Coronary artery (tissue), 2 donors: ENCODE measurements at places on chromosomes 2 and 18.

GRCh38 chr2:106944215-106944614 lies 58.2 kb upstream of the ST6GAL2 start:
- no peak for DNase-seq

DNA sequence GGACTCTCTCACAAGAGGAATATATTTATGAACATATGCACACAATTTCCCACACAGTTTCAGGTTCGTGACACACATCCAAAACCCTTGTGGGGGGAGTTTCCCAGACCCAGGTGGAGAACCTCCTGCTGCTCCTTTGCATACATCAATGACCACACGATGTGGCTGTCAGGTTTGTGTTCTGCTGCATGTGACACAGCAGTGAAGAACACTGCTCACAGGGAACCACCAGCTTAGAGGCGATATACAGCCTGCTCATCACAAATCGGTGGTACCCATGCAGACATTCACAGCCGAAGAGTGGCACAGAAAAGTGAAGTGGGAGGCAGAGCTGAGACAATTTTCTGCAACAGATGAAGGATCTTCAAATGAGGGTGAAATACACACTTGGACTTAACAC lies 175.6 kb upstream of the ZFP36L2 start:
- no peak for DNase-seq

DNA sequence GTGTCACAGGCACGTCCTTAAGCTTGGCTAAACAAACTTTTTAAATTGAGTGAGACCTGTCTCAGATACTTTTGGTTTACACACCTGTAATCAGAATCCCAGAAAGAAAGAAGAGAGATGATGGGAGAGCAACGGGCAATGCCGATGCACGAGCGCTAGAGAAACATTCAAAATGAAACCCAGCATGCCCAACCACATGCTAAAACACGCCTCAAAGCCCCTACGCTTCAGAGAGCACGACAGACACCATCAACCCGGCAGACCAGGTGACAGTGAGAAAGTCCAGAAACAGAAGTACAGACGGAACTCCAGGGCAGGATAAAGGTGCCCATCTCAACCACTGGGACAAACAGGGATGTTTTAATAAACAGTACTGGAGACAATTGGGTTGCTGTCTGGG lies 85.5 kb downstream of the HDAC4 start:
- DNase-seq = no peak

GRCh38 chr2:34096562-34097171 lies 497.6 kb upstream of the FAM98A start:
- no peak for DNase-seq

GRCh38 chr2:225008179-225008856 lies 34.0 kb downstream of the DOCK10 start:
- DNase-seq = no peak

- no peak for DNase-seq
These were observed at the start of gene DAW1 for GRCh38 chr2:227871375-227871791. Gene DAW1 (plus strand): TSS chr2:227871631. CDS start chr2:227871690, 59 bp downstream.

GRCh38 chr2:119282146-119282995 lies 58.7 kb downstream of the STEAP3 start:
- DNase-seq = no peak

DNA sequence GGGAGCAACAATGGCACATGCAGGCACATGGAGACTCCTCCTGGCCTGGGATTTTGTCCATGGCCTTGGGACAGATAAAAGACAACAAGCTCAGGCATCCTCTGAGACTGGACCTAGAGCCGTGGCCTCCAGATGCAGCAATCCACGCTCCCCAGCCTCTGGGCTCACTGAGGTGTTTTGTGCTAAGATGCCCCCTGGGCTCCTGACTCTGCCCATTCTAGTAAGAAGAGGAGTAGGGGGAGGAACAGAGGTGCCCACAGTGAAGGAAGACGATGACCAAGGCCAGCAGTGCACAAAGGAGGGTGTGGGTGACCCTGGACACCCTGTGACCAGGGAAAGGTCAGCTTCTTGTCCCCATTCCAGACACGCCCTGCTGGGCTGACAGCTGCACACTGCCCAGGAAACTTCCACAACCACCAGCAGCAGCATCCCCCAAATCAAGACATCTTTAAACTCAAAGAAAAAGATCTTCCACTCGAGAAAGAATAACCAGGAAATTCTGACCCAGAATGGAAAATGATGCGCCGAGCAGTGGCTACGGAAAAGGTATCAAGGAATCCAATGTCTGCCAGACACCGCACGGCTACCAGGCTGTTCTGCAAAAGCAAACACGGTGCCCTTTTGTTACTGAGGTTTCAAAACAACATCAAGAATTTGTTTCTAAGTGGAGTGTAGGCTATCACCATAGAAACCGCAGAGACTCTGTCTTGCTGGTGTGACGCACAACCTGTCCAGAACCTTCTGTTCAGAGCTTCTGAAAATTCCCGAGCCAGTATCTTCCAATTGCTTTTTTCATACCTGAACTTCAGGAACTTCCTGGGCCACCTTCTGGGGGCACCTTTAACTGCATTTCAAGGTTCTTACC lies 65.5 kb downstream of the ZNF516 start:
- no peak for DNase-seq

GRCh38 chr2:80530442-80531064 lies 226.0 kb upstream of the LRRTM1 start:
- DNase-seq = no peak
